ENCODE measurements at places on chromosomes 2 and 18.

DNA sequence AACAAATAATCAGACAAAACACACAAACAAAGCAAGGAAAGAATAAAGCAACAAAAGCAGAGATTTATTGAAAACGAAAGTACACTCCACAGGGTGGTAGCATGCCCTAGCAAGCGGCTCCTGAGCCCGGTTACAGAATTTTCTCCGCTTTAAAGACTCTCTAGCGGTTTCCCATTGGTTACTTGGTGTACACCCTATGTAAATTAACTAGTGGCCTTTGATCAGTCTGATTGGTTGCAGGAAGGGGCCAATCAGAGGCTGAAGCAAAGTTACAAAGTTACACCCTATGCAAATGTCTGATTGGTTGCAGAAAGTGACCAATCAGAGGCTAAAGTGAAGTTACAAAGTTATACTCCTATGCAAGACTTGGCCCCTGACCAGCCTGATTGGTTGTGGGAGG is 242.9 kb downstream of the LDLRAD4 start:
- no peak for DNase-seq

GRCh38 chr2:83689402-83689801 is 769.7 kb downstream of the SUCLG1 start:
- no peak for DNase-seq

DNA sequence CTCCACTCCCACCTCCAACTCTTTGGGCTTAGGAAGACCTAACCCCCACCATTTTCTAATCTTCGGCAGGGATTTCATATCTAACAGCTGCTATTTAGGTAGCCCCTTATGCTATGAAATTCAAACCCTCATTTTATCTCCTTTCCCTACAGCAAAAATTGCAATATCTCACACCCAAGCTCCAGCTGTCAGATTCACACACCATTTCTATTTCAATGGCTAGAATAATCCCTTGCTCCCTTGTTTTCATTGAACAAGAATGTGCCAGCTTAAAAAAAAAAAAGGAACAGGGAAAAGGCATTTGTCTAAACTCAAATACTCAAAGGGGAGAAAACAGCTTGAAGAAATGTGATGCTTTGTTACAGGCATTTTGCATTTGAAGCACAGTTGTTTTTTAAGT is 850.6 kb upstream of the ACVR2A start:
- no peak for DNase-seq

DNA sequence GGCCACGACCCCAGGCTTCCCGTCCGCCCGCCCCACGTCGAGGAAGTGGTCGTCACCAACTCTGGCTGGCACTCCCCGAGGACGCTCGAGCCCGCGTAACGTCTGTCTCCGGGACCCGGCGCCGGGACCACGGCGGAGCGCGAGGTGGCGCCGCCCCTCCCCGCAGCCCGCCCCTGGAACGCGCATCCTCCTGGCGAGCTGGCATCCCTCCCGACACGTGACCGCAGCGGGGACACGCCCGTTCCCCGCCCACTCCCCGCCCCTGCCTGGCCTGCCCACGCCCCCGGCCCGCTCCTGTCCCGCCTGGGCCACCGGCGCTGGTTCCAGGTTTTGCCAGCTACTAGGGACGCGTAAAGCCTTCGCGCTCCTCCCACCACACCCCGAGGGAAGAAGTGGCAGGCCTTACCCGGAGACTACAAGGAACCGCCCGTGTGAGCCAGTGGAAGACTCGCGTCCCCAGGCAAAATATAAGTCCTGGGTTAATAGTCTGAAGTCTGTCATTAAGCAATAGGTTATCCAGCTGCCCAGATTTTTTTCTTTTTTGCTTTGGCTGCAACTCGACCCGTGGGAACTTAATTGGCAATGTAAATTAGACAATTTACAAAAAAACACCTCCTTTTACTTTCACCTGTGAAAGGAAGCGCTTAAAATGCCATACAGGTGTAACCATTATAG is at the start of gene OSBPL1A:
TSS of gene OSBPL1A (minus strand) at position 131 of the 675 bp plus-strand sequence. CDS start 20,291 bp downstream, outside the sequence.
- DNase-seq: peak; percentile 24

GRCh38 chr2:8098476-8099266 is 583.2 kb upstream of the ID2 start:
- no peak for DNase-seq

- peak; percentile 49 for DNase-seq
These were observed 39.2 kb downstream of the BIN1 start for GRCh38 chr2:127067620-127068350.

DNA sequence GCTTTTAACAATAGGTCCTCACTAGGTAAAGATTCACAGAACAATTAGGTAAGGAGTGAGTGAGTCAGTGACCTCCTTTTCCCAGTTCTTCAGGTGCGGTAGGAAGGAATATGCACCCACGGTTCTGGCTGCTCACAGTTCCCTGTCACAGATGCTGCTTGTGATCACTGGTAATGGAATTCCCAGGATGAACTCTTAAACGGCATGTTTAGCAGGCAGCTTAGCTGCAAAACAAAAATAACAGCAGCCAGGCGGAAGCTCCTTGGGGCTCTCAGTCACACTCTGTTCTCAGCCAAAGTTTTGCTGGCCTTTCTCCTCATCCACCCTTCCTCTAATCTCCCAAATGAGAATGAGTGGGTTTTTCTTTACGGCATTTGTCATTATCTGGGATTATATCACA is 274.5 kb downstream of the MYT1L start:
- no peak for DNase-seq

DNA sequence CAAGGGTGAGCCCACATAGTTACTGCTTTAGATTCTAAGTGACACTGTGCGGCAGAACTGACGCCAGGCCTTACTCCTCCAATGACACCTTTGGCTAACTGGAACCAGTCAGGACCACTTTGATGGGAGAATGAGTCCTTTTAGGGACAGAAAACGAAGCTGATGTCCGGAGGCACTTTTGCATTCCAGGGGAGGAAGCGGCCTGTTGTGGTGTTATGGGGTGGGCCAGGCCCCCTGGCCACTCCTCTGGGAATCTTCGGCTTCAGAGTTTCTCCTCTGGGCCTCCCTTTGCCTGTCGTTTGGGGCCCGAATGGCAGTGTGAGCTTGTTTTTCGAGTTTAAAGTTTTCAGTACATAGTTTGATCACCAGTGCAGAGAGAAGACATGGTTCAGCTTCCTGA is 65.9 kb downstream of the MBP start:
- no peak for DNase-seq

GRCh38 chr2:33560017-33560416 is 39.1 kb downstream of the FAM98A start:
- DNase-seq: no peak

GRCh38 chr2:54330926-54331835 is 75.2 kb upstream of the TSPYL6 start:
- DNase-seq: no peak

GRCh38 chr2:16103614-16104314 is 163.4 kb downstream of the MYCN start:
- no peak for DNase-seq

- no peak for DNase-seq
These were observed 133.7 kb upstream of the RASGRP3 start for GRCh38 chr2:33342705-33343104.

DNA sequence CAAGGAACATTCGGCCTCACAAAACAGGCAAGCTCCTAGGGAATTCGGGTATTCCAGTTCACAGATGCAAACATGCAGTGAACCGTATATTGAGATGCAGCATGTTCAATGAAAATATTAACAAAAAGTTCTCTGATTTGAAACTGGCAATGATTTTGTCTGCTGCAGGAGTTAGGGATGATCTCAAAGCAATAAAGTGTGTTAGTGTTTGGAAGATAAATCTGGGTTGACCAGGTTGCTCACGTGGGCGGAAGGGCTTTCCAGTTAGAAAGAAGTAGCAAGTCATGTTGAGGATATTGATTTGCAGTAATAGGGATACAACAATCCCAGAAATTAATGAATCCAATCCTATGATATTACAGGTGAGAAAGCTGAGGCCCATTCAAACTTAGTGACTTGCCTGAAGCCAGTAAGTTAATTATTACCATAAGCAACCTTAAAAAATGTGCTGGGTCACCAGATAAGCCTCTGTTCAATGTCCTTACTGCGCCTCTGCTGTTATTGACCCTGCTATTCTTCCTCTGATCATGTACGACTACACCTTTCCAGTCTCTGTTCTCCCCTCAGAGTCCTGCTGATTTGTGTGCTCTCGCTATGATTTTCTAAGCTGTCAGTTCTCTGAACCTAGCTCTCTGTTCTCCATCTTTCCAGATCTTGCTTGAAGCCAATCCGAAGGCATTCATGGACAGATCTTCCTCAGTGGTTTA is 370.8 kb downstream of the DSEL start:
- DNase-seq: no peak

DNA sequence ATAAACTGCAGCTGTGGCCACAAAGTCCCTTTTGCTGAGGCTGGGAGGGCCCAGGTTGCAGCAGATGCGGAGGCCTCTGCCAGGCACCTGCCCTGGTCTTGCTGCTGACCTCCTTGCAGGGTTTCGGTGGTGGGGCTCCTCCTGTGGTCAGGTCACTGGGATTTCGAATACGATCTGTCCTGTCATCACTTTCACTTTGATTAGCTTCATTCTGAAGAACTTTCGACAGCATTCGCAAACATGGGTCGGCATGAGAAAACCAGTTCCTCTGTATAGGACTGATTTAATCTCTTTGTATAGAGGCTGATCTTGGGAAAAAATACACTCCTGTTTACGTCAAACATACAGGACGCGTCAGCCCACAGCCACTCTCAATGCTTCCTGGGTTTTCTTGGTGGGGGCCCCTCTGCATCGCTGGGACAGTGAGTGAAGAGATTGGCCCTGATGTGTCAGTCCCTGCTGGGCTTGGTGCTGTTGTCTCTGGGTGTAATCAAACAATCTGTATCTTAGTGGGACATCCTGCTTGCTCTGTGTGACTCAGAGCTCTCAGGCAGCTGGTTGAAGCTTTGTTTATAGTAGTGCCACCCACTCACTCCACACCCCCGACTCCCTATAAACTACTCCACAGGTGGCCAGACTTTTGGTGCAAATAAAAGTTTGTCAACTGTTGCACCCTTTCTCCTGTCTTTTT is 209.4 kb upstream of the CXCR4 start:
- DNase-seq: no peak

- DNase-seq: no peak
These were observed 20.9 kb downstream of the SLC39A10 start for GRCh38 chr2:195677884-195678283.

DNA sequence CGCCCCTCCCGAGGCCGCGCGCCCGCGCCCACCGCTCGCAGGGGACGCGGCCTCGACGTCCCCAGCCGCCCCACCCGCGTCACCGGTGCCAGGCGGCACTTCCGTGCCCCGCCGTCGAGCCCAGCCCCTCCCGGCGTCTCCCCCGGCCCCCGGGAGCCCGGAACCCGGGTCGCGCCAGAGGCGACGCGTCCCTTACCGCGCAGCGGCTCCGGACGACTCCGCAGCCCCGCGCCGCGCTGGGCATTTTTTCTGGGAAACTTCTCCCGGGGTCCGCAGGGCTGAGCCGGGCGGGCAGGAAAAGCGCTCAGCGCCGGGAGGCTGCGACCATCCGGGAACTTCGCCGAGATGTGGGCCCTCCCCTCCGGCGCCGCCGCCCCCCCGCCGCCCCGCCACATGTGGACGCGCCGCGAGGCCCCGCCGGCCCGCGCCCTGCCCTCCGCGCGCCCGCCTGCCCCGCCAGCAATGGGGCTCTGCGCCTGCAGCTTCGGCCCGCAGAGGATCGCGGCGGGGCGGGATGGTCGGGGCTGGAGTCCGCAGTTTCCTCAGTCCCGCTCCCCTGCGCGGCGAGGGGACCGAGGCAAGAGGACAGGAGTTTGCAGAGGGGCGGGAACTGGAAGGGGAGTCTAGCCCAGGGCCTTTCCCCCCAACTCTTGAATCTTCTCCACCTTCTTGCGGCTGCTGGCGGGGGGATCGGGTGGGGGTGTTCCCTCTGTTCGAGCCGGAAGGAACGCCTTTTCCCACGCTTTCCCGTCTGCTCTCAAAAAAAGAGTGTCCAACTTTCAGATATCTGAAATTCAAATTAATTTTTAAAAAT is 81.5 kb downstream of the CHRNA1 start:
- DNase-seq: peak; percentile 43

- no peak for DNase-seq
These were observed 30.8 kb upstream of the PUM2 start for GRCh38 chr2:20381457-20381856.

- DNase-seq: no peak
These were observed 145.5 kb upstream of the LYPD1 start for GRCh38 chr2:132815516-132815915.

DNA sequence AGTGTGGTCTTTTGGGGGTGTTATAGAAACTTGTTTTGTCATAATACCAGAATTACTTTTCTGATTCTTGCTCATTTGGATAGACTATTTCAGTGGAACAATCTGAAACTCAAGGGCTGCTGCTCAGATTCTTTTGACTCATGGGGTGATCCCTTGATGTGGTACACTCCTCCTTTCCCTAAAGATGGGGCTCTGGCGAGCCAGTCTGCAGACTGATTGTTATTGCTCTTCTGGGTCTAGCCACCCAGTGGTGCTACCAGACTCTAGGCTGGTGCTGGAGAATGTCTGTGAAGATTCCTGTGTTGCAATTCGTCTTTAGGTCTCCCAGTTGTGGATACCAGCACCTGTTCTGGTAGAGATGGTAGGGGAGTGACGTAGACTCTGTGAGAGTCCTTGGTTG is 4.2 kb upstream of the MARS2 start:
- DNase-seq: no peak

GRCh38 chr18:31497836-31498573 is at the start of gene DSG2:
TSS of gene DSG2 (plus strand) at chr18:31498177. CDS start at chr18:31498252, 75 bp downstream.
- DNase-seq: no peak

DNA sequence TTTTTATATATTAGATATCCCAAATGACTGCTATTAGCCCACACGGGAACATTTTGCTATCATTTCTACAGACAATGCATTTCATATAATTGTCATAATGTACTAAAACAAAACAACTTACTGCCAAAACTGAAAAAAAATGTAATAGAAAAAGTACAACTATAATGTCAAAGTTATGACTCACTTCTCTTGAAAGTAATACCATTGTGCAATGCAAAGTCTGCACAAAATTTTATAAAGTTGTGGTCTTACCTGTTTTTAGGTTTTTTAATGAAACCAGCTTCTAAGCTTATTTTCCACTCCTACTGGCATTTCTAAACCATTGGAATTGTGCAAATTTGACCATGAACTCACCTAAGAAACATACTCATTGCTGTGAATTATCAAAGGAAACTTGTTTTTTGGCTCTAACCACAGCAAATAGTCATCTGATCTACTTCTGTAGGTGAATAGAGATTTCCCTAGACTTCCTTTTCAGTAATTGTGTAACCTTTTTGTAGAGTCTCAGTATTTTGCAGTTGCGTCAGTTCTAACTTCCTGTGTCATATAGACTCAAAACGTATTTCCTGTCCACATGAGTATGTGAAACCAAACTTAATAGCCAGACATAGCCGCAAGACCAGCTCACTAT is 31.9 kb upstream of the TFPI start:
- no peak for DNase-seq

DNA sequence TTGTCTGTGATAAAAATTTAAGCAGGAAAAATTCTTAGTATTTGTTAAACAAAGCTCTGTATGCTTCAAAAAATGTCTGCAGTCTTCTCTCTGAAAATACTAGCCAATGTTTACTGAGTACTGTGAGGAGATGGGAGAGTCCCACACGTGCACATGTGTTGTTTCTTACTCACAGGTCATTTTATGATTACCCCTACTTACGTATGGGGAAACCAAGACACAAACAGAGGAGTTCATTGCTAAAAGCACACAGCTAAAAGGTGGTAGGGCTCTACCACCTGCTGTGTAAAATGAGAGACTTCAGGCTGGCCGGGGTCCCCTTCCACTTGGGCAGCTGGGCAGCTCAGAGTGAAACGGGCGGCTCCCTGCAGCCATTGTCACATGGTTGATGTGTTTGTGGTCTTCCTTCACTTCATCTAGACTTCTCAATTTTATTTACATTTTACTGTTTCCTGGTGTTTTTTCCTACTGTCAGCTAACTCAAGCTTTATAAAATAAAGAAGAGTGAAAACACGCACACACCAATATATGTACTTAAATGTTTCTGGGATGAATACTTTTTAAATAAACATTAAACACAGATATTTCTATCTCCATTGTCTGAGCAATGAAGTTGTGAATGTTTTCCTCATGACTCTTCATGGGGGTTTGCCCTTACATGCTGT is 71.2 kb downstream of the MBP start:
- no peak for DNase-seq
